ENCODE measurements at places on chromosomes 2 and 18.

DNA sequence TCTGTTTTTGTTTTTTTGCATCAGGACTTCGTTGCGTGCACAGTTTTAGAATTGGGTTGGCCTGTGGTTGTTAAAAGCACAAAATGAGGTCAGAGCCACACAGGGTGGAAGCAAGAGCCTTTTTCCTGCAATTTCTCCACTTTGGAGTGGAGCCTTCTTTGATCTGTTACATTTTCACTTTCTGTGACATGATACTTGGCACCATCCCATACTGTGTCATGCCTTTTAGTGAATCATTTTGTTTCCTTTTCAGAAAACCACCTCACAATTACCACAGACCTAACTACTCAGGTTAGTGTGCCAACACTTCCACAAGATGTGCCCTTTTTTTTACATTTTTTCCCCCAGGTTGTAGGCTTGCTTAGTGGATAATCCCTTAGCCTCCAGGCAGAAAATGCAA, 32.5 kb downstream of the MERTK start:
- no peak for DNase-seq

- DNase-seq, result no peak
Observed at GRCh38 chr18:39215920-39216319, 1650.3 kb upstream of the CELF4 start.

- no peak for DNase-seq
Observed at GRCh38 chr2:17594533-17595401, 54.3 kb downstream of the VSNL1 start.

DNA sequence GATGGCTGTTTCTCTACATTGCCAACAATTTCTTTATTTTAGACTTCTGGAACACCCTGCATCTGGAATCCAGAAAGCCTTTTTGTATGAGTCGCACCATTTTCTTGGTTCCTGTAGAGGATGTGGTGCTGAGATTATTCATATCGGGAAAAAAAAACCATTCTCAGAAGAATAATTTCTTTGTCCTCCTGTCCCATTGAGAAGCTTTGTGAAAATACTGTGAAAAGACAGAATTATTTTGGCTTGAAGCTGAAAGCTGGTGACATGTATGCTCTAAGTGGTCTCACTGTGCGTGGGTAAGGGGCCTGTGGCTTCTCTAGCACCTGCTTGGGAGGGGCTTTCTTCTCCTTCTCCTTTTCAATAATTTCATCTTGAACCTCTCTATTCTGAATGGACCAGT, 138.4 kb downstream of the FAM210A start:
- no peak for DNase-seq

DNA sequence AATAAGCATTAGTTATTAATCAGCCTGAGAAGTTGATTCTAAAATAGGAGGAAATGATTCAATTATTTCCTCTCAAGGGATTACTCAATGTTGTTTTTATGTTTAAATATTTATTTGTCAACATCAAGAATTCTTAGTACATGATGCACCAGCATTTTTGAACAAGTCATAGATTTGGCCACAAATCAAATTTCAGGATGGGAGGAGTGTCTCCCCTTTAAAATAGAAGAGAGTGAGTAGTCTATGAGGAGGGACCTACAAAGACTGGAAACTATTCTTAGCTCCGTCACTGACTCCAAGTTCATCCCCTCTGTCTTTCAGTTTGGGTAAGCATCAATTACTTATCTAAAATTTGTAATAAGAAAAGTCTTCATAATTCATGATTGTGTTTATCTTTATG, 18.6 kb upstream of the IL18R1 start:
- DNase-seq, result no peak

DNA sequence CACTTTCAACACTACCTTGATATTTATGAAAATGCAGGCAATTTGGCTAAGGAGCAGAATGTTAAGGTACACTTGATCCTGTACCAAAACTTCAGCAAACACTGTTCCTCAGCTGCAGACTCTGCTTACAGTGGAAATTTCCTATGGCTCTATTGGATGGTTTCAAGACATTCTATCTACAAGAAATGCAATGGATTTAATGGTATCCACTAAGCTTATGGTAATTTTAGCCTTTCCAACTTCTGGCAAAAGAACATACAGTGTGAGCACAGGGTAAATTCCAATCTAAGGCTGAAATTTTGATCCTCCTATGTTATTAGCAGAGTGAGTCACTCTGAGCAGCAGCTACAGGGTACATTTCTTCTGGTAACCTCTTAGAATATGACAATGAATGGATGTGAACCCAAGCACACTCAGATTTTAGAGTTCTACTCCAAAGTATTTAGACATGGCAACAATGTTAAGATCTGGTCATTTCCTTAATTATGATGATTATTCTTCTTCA, 361.8 kb upstream of the PIK3C3 start:
- no peak for DNase-seq

DNA sequence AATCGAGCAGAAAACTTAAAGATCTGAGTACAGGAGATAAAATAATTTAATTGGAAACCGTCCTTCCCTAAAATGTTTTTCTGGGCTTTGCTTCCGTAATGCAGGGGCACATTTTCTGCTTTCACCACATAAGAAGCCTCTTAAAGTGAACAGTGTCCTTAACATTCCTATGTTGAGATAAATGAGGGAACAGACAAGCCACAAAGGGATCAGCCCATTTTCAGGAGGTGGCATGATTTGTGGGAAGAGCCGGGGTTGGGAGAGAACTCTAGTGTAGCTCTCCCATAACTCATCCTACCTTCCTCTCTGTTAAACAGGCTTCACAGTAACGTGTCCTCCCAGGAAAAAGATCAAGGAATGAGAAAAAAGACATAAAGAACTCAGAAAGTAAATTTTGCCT, 56.9 kb upstream of the ACVR1C start:
- no peak for DNase-seq

DNA sequence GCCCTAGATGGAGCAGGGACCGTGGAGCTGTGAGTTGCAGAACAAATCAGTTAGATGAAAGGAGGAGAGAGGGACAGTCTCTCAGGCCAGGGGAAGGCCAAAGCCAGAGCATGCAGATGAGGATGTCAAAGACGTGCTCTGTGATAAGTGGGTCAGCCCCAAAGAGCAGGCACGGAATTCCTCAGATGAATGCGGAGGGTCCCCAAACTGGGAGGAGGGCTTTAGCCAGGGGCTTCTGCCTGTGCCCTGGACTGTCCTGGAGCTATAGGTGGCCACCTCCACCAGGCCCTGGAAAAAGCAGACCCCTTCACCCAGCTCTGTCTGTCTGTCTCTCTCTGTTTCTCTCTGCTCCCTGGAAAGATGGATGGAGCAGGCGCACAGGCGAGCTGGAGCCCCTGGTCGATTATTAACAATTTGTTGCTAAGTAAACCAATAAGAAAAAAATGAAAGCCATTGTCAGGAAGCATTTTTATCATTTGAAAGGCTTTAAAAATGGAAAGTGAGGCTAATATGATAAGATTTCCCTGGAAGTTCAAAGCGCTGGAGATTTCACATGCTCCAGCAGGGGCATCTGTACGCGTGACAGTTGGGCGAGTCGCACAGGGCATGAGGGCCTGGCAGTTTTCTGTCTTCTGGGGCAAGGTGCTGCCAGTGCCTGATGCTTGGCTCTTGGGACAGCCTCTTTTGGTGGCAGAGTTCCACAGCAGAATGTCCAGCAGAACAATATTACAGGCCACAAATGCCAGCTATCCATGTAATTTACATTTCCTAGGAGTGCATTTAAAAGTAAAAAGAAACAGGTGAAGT, 241.0 kb downstream of the GLI2 start:
- DNase-seq, result no peak

DNA sequence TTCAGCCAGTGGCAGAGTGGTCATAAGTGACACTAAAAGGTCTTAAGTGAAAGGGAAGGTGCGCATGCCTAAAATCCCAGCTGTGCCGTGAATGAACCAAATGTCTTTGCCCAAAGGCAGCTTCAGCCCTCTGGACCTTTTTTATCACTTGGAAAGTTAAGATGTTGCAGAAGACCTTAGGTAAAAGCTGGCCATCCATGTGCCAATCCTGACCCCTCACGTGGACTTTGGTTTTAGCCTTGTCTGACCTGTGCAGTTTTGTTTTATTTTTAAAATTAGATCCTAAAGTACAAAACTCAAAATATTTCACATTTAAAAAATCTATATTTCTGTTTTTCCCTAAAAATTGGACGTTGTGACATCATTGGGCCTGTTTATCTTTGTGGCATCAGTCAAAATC, 429.5 kb downstream of the STK39 start:
- DNase-seq, result no peak

- no peak for DNase-seq
Observed at GRCh38 chr2:109162999-109163398, 34.0 kb downstream of the SH3RF3 start.

GRCh38 chr2:128024816-128025215, 3.0 kb downstream of the SAP130 start:
- DNase-seq, result no peak

DNA sequence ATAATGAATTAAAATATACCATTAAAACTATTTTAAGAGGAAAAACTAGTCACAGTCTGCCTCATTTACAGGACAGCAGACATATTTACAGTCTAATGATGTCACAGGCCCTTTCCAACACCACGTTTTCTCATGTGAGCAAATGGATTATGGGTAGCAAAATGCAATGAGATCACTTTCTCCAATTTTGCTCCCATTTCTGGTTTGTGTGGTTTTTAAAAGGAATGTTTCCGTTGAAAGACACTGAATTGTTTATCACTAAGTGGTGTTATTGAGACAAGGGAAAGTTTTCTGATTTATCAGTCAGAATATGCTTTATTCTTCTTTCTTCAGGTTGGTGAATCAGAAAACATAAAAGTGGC, 11.4 kb upstream of the NR4A2 start:
- DNase-seq, result no peak
